ENCODE measurements at places on chromosomes 4 and X. TPM values are rescaled to one million over a fixed set of nuclear protein-coding genes. Genes with fewer than 3 reads are reported as not detected.

Gene NAP1L3
- total RNA-seq: 6.1 TPM

Gene CXorf51B
- total RNA-seq: not detected

Gene NUP62CL
- total RNA-seq: not detected

Gene TLR7
- total RNA-seq: not detected

Gene DCX
- total RNA-seq: not detected

Gene SSX2B
- not detected for total RNA-seq

Gene BANK1
- total RNA-seq: not detected

Gene TLL1
- 0.12 TPM for total RNA-seq

Gene CPZ
- total RNA-seq: 38.3 TPM

Gene MRFAP1L1
- 45.4 TPM for total RNA-seq

Gene NUDT11
- 13.5 TPM for total RNA-seq

Gene GPM6B
- 28.8 TPM for total RNA-seq

Gene FGD1
- total RNA-seq: 15.7 TPM

Gene TSPAN7
- total RNA-seq: not detected

Gene MYOZ2
- total RNA-seq: 8.8 TPM

Gene GLRA2
- total RNA-seq: not detected

Gene FGFR3
- total RNA-seq: 1.2 TPM

Gene TXK
- total RNA-seq: not detected

Gene TEX13C
- not detected for total RNA-seq

Gene HAND2
- total RNA-seq: 24.9 TPM

Gene CT45A2
- not detected for total RNA-seq

Gene TCEAL4
- total RNA-seq: 119 TPM

Gene DAPP1
- total RNA-seq: not detected

Gene ATOH1
- total RNA-seq: not detected

Gene XG
- under 0.01 TPM for total RNA-seq

Gene COMMD8
- total RNA-seq: 39.7 TPM

Gene USP27X
- total RNA-seq: 0.58 TPM

Gene SMIM31
- total RNA-seq: not detected

Gene TRIM61
- total RNA-seq: 4.6 TPM

Gene PRRG3
- total RNA-seq: not detected

Gene FAM241A
- 1.6 TPM for total RNA-seq

Gene CT45A1
- not detected for total RNA-seq

Gene RTL9
- 0.51 TPM for total RNA-seq

Gene ADH6
- total RNA-seq: 1.5 TPM

Gene PCDH11X
- total RNA-seq: not detected

Gene CPEB2
- 7.6 TPM for total RNA-seq

Gene TCP11X2
- not detected for total RNA-seq

Gene CT45A5
- not detected for total RNA-seq

Gene SASH3
- total RNA-seq: not detected

Gene SCRG1
- total RNA-seq: 1.4 TPM

Gene CENPVL2
- total RNA-seq: not detected

Gene MED12
- 14.5 TPM for total RNA-seq

Gene TSPAN6
- 27.8 TPM for total RNA-seq

Gene ATP5ME
- total RNA-seq: 92.9 TPM

Gene SCML1
- 8.2 TPM for total RNA-seq
